Left renal cortex interstitium (tissue), 4 donors: ENCODE measurements at places on chromosomes 7 and 10.
A peak's percentile ranks its signal among the peaks of the same experiment; 100 is the strongest.

DNA sequence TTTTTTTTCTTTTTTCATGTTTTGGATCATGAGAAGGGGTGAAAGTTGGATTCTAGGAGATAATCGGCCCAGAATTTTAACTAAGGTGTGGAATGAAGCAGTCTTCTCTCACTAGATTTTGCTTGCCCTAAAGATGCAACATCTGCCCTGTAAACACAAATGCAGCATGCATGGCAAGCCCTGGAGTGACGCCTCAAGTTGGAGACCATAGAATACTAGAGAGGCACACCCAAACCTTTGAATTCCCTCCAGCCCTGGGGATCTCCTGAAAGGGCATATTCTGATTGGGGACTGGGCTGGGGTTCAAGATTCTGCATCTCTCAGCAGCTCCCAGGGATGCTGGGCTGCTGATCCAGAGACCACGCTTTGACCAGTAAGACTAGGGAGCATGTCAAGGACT is 127.7 kb upstream of the PRR15 start:
- DNase-seq = no peak

- DNase-seq = no peak
These were observed 49.5 kb downstream of the NEURL1 start for GRCh38 chr10:103542764-103543616.

GRCh38 chr10:87558333-87558732 is 53.6 kb downstream of the MINPP1 start:
- DNase-seq = no peak

DNA sequence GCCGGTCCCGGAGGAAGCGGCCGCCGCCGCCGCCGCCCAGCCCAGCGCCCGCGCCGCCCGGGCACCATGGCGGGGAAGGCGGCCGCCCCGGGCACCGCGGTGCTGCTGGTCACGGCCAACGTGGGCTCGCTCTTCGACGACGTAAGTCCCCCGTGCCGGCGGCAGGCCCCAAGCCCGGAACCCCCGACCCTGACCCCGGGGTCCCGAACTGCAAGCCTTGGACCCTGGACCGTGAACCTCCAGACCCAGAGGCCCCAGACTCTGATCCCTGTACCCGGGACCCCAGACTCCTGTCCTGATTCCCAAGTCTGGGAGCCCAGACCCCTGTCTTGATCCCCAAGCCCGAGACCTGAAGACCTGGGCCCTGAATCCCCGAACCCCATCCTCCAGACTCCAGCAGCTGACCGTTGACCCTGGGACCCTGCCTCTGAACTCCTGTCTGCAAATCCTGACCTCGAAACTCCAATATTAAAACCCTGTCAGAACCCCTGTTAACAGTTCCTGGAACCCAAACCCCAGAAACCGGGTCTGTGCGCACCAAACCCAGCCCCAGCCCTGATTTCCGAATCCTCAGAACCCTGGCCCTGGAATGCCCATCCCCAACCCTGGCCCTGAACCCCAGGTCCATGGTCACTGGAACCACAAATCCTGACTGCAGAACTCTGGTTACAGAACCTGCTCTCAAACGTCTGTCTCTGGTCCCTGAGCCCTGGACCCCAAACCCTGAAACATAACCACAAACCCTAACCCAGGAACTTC is 623 bp downstream of the INPP5A start:
- DNase-seq = no peak

GRCh38 chr7:11155883-11156282 is 182.2 kb downstream of the PHF14 start:
- no peak for DNase-seq

DNA sequence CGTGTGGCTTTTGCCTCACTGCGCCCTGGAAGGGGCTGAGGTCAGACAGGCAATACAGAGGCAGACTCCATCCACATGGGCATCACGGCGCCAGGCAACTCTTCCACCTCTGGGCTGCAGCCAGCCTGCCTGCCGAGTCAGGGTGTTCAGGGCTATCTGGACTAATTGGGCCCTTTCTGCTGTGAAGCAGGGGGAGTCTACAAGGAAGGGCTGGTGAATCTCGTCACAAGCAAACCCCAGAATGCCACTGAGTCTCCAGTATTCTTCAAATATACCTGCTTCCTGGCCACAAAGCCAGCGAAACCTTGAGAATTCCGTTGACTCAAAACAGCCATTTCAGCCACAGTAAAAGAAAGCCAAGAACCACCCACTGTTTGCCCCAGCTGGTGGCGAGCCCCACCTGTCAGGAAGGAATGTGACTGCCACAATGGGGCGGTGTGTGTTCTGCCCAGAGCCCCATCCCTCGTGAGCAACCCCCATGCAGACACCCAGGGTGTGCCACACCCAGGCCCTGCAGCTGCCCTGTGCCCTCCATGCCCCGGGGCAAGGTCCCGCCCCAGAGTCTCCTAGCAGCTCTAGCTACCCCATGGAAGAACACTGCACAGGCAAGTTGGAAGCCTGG is 117.3 kb downstream of the FAM53B start:
- no peak for DNase-seq

- DNase-seq = no peak
These were observed 30.2 kb upstream of the CYP26C1 start for GRCh38 chr10:93030409-93030808.

DNA sequence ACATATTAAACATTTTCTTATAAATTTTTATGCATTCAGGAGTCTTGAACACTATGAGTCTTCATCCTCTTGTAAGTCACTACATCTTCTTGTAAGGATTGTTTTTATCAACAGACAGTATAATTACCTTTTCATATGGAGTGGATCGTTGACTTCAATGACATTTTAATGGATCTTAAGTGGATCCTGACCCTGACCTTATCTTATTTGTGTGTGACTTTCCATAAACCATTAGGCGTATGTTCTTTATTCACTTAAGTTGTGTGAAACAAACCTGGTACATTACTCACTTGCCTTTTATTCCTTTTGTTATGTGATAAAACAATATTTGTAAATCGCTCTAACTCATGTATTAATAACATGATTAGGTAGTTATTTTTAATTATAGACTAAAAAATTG is 18.5 kb upstream of the SEMA3C start:
- DNase-seq = no peak

- DNase-seq = peak; percentile 39
These were observed 54.7 kb upstream of the SYPL1 start for GRCh38 chr7:106166651-106167342.

DNA sequence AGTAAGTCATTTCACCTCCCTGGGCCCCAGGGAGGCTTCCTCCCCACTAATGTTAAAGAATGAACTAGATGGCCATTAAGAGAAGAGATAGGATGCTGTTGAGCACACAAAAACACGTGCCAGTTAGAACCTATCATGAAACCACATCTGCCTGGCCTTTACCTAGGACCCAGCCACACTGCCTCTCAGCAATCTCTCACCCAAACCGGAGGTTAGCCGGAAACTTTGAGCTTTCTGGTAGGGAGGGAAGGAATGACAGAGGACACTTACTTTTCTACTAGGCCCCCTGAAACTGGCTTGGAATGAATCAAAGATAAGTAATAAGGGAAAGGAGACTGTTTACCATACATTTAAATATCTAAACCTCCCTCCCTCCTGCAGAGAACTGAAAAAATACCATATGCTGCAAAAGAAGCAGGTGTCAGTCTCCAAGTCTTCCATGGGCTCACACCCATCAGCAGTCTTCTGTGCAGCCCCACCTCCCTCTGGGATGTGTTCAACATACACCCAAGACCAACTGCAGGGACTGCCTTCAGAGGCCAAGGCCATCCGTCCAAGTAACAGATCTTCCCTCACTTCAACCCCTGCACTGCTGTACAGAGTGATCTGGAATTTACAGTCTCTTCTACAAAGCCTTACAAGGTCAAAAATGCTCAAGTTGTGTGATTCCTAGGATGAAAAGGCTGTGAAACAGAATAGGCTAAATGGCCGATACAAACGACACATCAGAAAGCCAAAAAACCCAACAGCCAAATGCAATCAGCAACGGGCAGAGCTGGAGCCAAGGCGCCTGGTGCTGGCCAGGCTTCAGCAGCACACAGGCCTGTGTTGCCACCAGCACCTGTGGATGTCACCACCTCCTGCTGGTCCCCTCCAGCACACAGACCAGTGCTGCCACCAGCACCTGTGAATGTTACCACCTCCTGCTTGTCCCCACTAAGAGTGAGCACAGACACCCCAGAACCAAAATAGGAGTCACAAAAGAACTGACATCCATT is 42.4 kb downstream of the SORBS1 start:
- no peak for DNase-seq

DNA sequence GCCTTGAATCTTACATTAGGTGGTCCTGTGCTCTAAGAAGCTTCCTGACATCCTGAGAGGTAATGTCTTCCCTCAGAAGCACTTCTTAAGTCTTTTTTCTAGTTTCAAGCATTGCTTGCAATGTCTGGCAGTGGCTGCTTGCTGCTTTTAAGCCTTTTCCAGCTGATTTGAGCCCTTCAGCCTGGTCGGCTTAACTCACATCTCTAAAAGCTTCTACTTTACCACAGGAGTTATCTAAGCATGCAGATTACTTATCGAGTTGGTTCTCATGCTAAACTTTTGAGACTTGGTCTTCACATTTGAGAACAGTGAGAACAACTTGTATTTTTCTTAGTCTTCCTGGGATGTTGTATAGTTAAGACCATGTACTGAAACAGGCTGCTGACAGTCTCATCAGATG is 3.9 kb downstream of the LRMDA start:
- no peak for DNase-seq

DNA sequence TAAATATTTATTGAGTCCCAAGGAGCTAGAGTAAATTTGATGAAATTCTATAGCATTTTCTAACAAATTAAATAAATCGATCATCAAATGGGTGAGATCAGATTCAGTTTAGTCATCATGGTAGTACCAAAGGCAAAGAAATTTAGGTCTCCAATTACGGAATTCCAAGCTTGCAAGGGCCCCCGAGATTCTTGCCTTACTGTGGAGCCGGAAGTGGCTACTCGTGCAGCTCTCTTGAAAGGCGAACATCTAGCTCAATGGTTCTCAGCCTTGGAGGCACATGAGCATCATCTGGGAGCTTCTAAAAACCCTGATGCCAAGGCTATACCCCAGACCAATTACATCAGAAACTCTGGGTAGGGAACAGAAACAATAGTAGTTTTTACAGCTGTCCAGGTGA is 117.9 kb upstream of the PRR15 start:
- DNase-seq = no peak

DNA sequence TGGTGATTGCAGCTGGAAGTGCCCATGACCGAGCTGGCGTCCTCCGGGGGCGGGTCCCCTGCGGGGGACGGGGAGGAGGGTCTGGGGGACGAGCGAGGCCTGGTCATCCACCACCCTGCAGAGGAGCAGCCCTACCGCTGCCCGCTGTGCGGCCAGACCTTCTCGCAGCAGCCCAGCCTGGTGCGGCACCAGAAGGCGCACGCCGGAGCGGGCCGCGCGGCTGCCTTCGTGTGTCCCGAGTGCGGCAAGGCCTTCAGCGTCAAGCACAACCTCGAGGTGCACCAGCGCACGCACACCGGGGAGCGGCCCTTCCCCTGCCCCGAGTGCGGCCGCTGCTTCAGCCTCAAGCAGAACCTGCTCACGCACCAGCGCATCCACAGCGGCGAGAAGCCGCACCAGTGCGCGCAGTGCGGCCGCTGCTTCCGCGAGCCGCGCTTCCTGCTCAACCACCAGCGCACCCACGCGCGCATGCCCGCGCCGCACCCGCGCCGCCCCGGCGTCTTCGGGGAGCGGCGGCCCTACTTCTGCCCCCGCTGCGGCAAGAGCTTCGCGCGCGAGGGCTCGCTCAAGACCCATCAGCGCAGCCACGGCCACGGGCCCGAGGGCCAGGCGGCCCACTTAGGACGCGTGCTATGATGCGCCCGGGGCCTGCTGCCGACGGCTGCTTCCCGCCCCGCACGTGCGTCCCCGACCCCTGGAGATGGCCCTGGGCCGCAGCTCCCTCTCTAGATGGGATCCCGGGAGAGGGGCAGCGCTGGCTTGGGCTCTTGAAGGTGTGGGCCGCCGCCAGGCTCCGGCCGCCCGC is 28.7 kb downstream of the ZNF775 start:
- DNase-seq = no peak

- no peak for DNase-seq
These were observed 436.8 kb downstream of the RPS24 start for GRCh38 chr10:78470267-78471103.

GRCh38 chr10:24209946-24210491 is 1.1 kb downstream of the KIAA1217 start:
- no peak for DNase-seq

DNA sequence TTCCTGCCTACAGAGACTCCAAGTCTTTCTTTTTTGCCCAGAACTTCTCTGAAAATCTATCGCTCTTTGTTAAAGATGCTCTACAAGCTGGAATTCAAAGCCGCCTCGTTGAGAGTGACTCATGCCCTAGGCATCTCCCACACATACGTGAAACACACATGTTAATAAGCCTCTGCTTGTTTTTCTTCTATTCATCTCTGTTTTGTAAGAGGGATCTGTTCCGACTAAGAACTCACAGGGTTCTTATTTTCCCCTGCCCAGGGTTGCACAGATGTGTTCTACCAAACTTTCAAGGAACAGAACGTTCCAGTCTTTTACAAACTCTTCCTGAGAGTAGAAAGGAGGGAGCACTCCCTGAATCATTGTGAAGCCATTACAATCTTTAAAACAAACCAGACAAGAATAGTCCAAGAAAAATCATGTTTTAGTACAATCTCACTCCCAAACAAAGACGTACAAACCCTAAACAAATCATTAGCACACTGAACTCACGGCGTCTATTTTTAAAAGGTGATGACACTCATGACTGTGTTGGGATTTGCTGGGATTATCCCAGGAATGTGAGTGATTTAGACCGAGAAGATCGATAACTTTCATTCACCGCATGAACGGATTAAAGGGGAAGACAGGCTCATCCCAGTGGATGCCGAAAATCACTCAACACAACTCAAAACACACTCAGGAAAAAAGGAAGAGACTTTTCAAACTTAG is 55.3 kb upstream of the INPP5A start:
- DNase-seq = no peak

- DNase-seq = no peak
These were observed 1.8 kb downstream of the LRCH4 start for GRCh38 chr7:100584054-100584682.

GRCh38 chr7:133114519-133114918 is 32.6 kb upstream of the CHCHD3 start:
- no peak for DNase-seq

DNA sequence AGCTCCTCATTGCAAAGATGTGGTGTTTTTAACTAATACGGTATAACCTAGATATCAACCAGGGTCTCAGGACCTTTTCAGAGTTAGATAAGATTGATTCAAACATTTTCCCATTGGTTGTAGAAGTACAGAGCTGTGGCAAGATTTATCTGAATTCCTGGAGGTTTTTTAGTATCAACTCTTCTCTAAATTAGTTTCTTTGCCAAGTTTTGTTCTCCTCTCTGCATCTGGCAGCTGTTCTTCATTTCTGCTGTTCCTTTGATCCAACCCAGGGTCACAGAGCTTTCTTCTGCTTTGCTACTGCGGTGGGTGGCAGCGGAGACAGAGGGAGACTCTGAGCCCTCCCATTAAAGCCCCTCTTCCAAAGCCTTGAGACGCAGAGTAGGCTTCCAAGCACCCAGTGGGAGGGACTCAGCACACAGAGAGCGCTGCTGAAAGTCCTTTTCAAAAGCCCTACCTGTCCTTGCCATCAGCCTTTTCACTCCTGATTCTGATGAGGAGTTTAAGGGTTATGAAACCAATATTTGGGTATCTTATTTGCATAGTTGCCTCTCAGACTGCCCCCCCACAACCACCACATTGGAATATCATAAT is 146.3 kb upstream of the EEPD1 start:
- no peak for DNase-seq
